ENCODE measurements at places on chromosomes 3 and 15. TPM values are rescaled to one million over a fixed set of nuclear protein-coding genes. Genes with fewer than 3 reads are reported as not detected.

- H3K4me3 ChIP-seq, result no peak overlapping the region
- no peaks in the 10 kb centered on the region for H3K36me3 ChIP-seq
- no peaks in the 10 kb centered on the region for H3K27me3 ChIP-seq
- H3K4me1 ChIP-seq, result no peaks in the 10 kb centered on the region
- no peak for DNase-seq
Measured at GRCh38 chr3:176088962-176089383, 1108.3 kb downstream of the TBL1XR1 start.

DNA sequence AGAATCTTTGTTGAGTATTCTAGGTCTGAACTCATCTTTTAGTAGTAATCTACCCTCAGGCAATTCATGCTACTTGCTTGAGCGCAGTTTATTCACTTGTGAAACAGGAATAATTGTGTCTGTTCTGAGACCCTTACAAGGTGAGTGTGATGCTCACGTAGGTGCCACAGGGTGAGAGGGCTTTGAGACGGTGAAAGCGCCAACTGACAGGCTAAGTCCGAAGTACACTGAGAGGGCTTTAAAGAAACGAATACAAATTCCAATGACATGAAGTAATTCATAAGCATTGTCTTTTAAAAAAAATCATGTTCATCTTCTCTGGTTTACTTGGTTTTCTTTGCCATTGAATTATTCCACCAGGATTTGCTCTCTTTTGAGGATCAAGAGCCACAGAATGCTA lies 393.7 kb upstream of the RGMA start:
- H3K4me3 ChIP-seq, result no peak overlapping the region
- no peak overlapping the region for H3K27ac ChIP-seq

- H3K4me1 ChIP-seq, result peaks cover 41% of the 10 kb centered on the region
- peak overlapping the region; percentile 20 for H3K27ac ChIP-seq
- H3K4me3 ChIP-seq, result peak overlapping the region; percentile 59
- no peaks in the 10 kb centered on the region for H3K36me3 ChIP-seq
- DNase-seq, result no peak
Measured at GRCh38 chr3:114450008-114450596, 156.3 kb downstream of the TIGIT start.

- DNase-seq, result no peak
- H3K27ac ChIP-seq, result no peak overlapping the region
- no peak overlapping the region for H3K4me3 ChIP-seq
- H3K27me3 ChIP-seq, result no peaks in the 10 kb centered on the region
- H3K4me1 ChIP-seq, result no peaks in the 10 kb centered on the region
Measured at GRCh38 chr3:134852893-134853351, 57.9 kb downstream of the EPHB1 start.

DNA sequence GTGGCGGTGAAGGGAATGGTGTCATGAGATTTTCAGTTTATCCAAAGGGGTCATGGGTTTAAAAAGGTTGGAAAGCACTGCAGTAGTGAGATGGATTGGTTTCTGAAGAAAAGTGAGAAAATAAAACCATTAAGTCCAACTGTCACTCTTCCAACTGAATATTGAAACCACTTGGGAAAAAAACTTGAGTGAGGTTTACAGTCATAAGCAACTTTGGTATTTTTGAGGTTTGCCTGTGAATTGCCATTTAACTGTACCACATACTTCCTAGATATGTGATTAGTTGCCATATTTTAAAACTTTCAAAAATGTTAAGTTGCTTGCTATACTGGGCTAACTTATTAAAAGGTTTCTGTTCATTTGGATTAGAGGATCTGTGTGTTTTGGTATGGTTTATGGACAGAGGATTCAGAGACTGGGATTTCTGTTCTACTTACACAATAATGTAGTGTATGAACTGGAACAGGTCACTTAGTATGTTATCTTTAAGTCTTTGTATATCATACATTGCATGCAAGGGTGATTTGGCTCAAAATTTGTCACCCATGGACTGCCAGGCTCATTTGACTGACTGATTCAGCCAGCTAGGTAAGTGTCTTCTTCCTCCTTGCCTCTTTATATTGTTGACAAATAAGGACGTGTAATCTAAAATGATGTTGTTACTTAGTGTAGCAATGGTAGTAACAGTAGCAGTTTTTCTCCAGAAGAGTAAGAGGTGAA lies 201.4 kb upstream of the EOMES start:
- no peak for DNase-seq
- H3K36me3 ChIP-seq, result no peaks in the 10 kb centered on the region
- H3K4me1 ChIP-seq, result no peaks in the 10 kb centered on the region
- no peak overlapping the region for H3K4me3 ChIP-seq
- H3K27ac ChIP-seq, result no peak overlapping the region
- H3K27me3 ChIP-seq, result no peaks in the 10 kb centered on the region

GRCh38 chr3:8970971-8971589 lies 7.8 kb upstream of the RAD18 start:
- H3K27me3 ChIP-seq, result no peaks in the 10 kb centered on the region
- H3K27ac ChIP-seq, result no peak overlapping the region
- H3K36me3 ChIP-seq, result no peaks in the 10 kb centered on the region
- H3K4me1 ChIP-seq, result no peaks in the 10 kb centered on the region
- no peak overlapping the region for H3K4me3 ChIP-seq

DNA sequence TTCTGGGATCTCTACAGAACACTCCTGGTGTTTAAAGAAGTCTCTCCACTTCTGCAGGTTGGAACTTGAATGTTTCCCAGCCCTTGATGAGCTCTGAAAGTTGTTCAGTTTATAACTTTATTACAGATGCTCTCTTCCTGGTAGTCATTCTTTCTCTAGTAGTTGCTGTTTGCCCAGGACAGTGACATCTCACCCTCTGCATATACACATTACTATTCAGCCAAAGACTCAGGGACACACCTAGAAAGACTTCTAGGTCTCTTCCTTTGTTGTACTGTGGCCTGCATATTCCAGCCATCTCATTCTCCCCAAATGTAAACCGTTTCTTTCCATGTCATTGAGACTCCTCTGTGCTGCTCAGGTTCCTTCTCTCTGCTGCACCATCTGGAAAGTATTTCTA lies 76.7 kb downstream of the MITF start:
- DNase-seq, result no peak
- no peak overlapping the region for H3K27ac ChIP-seq
- peaks cover 54% of the 10 kb centered on the region for H3K27me3 ChIP-seq

GRCh38 chr3:149511040-149511626 lies 36.6 kb downstream of the TM4SF4 start:
- H3K36me3 ChIP-seq, result no peaks in the 10 kb centered on the region
- peaks cover 23% of the 10 kb centered on the region for H3K4me1 ChIP-seq
- H3K4me3 ChIP-seq, result no peak overlapping the region
- H3K27me3 ChIP-seq, result no peaks in the 10 kb centered on the region

DNA sequence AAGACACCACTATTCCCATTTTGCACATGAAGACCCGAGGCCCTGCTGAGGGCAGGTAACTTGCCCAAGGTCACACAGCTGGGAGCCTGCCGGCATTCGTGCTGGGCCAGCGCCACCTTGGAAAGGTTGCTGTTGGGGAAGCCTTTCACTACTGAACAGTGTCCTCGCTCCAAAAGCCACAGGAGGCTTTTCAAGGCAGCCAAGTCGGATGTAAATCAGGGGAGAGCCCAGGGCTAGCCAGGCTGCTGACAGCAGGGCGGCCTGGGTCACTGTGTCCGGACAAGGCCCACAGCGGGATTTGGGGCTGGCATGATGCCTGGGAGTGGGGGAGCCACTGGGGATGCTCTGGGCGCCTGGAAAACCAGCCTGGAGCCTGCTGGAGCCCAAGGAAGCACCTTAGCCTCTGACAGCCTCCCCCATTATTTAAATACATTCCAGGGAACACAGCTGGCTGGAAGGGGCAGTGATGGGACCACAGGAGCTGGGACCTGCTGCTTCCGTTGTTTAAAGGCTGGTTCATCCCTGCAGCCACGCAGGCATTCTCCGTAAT lies 10.5 kb downstream of the SLC6A6 start:
- H3K36me3 ChIP-seq, result no peaks in the 10 kb centered on the region
- no peak overlapping the region for H3K4me3 ChIP-seq
- DNase-seq, result no peak

ABHD17C gene
- total RNA-seq, result 3.8 TPM

GP9 gene
- not detected for total RNA-seq

Measured in GM23248 (cell line).